ENCODE measurements at places on chromosomes 7 and 10.

GRCh38 chr10:13019280-13019679, 17.8 kb upstream of the CCDC3 start:
- DNase-seq: no peak

- no peak for DNase-seq
Observed at GRCh38 chr10:11782793-11783557, 40.2 kb upstream of the PROSER2 start.

DNA sequence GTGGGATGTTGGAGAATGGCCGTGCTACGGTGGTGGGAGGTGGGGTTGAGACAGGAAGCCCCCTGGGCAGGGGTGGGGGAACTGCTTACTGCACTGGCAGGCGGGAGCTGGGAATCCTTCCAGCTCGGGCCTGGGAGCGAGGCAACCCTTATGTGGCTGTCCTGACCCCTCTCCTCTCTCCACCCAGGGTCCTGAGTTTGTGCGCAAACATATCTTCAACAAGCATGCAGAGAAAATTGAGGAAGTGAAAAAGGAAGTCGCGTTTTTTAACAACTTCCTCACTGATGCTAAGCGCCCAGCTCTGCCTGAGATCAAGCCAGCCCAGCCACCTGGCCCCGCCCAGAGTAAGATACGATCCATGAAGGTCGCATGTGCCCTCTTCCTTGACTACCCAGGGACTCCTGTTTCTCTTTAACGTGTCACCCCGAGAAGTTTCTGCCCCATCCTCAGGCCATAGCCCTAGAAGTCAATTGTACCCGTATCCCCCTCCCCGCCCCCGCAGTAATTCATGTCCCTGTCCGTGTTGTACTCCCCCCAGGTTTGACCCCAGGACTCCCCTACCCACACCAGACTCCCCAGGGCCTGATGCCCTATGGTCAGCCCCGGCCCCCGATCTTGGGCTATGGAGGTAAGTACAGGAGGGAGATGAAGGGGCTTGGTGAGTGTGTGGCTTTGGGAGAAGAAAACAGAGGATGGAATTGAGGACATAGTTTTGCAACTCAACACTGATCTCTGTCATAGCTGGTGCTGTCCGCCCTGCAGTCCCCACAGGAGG, 1.8 kb downstream of the UFSP1 start:
- no peak for DNase-seq

DNA sequence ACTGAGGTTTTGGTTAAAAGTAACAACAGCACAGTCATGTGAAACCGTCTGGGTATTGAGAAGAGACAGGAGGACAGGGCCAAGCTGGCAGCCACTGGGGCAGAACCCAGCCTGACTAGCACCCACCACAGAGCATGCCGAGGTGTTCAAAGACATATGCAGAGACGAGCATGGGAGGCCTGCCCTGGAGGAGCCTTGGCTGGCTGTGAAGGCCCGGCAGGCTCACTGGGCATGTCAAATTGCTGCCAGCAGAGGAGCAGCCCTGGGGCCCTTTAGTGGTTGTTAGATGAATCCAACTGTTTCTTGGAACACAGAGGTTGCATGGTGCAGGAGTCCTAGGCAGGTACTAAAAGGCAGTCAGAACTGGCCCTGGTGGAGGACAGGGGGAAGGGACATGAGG, 5.0 kb upstream of the GDF2 start:
- no peak for DNase-seq

DNA sequence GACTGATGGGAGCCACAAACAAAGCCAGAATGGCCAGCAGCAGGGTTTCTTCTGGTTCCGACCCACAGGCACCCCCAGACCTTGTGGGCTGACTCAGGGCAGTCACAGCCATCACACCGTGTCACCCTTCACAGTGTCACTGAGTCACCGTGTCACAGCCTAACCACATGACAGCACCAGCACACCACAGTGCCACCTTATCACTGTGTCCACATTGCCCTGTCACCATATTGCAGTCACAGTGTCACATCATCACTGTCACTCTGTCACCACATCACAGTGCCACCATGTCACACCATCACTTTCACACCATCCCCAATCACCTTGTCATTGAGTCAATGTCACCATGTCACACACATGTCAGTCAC, 77.0 kb downstream of the OAT start:
- DNase-seq: no peak

DNA sequence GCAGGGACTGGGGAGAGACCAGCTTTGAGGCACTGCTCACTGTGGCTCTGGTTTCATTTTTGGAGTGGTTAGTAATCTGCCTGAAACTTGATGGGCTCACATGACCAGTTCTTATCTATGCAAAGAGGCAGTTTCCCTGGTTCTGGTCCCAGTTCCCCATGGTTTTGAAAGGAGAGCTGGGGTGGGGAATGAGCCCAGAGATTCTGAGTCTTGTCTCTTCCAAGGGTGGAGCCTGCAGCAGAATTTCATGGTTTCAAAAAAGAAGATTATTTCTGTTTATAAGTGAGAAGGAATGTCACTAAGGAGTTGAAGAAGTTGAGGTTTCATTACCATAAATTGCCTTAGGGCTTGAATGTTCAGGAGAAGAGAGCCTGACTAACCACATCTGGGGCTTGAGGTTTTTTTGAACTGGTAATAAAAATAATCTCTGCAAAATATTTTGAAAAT, 190.2 kb upstream of the HABP2 start:
- DNase-seq: no peak

GRCh38 chr7:159024280-159024951, 120.3 kb downstream of the VIPR2 start:
- DNase-seq: no peak

- DNase-seq: no peak
Observed at GRCh38 chr7:9691286-9691685, 1257.9 kb downstream of the NXPH1 start.

DNA sequence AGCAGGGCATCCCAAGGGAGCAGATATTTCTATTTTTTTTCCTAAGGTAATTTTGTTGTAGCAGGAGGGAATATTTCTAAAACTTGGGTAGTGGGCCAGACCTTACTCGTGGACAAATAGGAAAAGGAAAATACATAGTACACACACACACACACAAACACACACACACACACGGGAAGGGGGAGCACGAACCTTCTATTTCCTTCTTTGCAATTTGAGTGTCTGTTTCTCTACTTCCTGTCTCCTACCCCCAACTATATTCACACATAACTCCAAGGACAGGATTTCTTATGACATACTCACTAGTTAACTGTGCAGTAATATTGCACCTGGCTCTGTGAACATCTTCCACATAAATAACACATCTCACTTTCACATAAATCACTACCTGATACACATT, 4.4 kb downstream of the LDB1 start:
- DNase-seq: no peak

DNA sequence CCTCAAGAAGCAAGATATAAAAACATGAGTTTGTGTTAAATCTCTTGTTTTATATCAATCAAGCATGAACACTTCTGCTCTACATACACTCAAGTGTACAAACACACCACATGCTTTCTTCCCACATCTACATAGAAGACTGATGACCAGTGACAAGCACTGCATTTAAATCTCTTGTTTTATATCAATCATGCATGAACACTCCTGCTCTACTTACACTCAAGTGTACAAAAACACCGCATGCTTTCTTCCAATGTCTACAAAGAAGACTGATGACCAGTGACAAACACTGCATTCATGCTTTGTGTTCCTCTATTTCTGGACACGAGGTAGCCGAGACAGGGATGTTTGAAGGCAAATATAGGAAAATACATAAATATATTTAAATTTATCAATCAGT, 642.0 kb upstream of the PFKP start:
- DNase-seq: no peak

GRCh38 chr7:80637454-80637853, 988 bp upstream of the CD36 start:
- DNase-seq: no peak

GRCh38 chr7:15643000-15643705, 43.3 kb downstream of the MEOX2 start:
- no peak for DNase-seq

DNA sequence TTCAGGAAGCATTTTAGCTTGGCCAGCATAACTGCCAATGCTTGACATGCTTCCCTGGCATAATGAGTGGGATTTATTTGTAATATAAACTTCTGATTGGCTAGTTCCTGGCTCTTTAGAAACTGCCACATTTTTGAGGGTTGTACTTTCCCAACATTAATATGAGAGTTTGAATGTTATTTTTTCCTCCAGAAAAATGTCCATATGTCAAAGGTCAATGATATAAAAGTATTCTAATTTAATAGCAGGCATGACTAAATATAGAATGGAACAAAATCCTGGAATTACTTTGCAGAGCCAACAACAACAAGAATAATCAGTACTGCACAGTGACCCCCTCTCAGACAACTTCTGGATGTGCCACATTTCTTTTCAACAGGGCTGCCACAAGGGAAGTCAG, 352.6 kb downstream of the PRPF18 start:
- DNase-seq: no peak

DNA sequence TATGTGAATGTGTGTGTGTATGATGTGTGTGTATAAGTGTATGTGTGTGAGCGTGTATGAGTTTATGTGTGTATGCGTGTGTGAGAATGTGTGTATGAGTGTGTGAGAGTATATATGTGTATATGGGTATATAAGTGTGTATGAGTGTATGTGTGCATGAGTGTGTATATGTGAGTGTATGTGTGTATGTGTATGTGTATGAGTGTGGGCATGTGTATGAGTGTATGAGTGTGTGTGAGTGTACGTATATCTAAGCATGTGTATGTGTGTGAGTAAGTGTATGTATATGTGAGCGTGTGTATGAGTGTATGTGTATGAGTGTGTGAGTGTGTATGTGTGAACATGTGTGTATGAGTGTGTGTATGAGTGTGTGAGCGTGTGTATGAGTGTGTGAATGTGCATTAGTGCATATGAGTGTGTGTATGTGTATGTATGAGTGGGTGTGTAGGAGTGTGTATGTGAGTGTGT, 12.9 kb downstream of the SLC13A4 start:
- no peak for DNase-seq

- no peak for DNase-seq
Observed at GRCh38 chr7:48781752-48782151, 142.6 kb upstream of the CDC14C start.

- DNase-seq: no peak
Observed at GRCh38 chr7:2518737-2519118, 846 bp upstream of the LFNG start.

GRCh38 chr10:70418229-70418628, 14.3 kb downstream of the EIF4EBP2 start:
- no peak for DNase-seq

DNA sequence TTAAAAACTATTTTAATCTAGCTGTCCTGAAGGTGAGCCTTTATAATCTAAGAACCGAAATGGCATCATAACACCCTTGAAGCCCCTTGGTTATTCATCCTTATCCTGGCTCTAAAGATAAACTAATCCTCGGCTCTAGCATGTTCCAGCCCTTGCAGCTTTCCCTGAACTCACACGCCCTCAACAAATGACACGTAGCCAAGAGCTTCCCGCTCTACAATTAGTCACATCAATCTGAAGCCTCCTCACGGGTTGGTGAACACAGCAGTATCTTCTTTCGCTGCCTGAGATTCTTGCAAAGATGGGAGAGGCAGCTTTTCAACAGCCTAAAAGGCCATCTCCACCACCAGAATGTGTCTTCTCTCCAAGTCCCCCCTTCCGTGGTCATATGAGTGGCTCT, 4.1 kb downstream of the FRMD4A start:
- no peak for DNase-seq

GRCh38 chr7:28681693-28682310, 269.5 kb downstream of the CREB5 start:
- DNase-seq: no peak

DNA sequence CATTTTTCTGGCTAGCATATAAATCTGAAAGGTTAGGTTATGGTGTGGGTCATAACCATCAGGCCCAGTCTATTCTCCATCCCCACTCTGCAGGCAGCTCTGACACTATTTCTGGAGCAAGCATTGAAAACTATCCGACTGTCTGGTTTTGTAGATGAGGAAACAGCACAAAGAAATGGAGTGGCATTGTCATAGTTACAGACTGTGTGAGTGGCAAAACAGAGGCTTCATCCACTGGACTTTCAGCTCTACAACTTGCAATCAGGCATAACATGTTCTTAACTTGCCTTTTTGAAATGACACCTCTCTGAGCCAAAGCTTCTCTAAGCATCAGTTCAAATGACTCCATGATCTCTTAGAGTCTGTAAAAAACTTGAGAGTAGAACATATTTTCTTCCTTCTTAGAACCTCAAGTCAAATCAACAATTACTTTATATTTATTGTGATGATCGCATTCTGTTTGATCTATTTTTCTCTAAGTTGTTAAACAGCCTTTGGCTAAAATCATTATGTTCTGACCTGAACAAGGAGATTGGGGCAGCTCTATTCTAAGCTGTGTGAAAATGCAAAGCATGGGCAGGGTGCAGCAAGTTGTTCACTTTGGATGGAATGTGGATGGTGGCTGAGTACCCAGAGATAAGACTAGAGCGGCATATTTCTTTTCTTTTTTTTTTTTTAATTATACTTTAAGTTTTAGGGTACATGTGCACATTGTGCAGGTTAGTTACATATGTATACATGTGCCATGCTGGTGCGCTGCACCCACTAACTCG, 68.5 kb downstream of the LRRC4 start:
- no peak for DNase-seq

DNA sequence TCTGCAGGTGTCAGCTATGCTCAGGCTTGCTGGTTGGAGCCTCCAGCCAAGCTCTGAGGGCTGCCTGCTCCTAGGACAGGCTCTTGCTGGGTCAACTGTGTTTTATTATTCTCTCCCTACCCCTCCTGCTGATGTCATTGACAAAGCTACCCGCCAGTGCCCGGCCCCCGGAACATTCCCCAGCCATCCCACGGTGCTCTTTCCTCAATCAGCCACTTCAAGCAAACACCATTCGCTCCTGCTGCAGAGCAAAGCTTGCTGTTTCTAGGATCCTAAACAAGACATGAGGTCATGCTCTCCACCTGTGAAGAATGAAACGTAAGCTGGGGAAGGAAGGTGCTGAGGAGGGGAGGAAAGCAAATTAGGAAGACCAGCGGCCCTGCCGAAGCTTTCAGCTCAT, 2.1 kb upstream of the C10orf71 start:
- DNase-seq: no peak

DNA sequence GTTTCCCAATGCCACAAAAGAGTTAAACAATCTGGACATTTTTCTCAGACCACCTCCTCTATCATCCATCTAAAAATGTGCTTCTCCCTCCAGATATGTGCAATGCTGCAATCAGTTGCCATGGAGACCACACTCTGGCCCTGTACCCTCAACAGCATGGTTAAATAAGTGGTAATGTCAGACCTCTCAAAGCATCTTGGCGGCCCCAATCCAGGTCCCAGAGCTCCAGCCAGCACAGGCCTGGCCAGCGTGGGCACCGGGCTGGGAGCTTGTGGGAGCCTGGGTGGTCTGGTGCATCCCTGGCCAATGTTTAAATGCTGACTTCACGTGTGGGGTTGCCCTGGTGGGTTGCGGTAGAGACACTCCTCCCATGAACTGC, 362.9 kb upstream of the ZNF32 start:
- DNase-seq: no peak

DNA sequence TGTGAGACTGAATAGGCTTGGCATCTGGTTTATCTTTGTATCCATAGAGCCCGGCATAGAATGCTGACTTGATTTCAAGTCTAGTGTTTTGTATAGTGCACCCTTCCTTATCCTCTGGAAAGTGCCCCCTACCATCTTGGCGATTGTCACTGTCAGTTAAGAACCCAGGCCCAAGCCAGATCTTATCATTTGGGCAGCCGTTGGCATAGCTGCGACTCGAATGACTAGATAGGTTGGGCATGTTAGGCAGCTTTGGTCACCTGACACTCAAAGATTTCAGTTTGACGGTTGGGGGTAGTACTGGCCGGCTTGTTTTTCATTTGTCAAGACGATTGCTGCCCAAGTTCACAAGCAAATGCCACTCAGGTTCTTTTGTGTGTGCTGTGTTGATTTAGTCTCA, 6.6 kb downstream of the NIPSNAP2 start:
- no peak for DNase-seq

- DNase-seq: no peak
Observed at GRCh38 chr7:54080525-54080924, 461.6 kb upstream of the VSTM2A start.
